ENCODE measurements at places on chromosomes 6 and 20.

DNA sequence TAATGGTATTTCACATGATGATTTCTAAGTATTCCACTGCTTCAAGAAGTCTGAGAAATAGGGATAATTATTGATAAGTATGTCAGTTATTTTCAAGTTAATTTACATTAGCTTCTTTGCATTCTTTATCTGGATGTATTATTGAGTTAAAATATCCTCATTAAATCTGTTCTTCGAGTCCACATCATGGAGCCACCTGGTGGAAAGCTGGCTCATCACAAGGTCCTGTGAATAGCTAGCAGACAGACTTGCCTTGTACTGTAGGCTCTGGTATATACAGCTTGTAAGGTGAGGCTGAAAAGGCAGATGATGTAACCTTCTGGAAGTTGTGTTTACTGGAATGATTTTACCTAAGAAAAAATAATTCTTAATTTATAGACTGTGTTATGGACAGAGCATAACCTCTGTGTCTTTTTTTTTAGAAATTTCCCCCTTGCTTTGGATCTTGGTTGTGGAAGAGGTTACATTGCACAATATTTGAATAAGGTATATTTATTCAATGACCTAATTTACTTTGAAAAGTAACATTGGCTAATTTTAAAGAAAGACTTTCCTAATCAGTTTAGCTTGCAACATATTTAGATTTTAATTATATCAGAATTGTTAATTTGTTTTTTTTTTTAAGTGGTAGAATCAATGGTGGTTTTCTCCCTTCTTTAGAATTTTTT lies 3.5 kb downstream of the NDUFAF5 start:
- peak; percentile 31 for DNase-seq

DNA sequence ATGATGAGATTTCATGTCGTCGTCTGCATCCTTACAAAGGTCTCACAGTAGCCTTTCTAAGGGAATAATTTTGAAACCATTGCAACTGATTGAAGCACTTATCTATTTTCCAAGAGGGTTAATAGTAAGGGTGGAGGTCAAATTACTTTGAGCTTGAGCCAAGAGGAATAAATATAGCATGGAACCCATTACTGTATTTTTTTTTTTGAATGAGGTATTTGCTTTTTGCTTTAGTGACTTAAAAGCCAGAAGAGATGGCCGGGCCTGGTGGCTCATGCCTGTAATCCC lies 78.3 kb downstream of the SCAND1 start:
- no peak for DNase-seq

DNA sequence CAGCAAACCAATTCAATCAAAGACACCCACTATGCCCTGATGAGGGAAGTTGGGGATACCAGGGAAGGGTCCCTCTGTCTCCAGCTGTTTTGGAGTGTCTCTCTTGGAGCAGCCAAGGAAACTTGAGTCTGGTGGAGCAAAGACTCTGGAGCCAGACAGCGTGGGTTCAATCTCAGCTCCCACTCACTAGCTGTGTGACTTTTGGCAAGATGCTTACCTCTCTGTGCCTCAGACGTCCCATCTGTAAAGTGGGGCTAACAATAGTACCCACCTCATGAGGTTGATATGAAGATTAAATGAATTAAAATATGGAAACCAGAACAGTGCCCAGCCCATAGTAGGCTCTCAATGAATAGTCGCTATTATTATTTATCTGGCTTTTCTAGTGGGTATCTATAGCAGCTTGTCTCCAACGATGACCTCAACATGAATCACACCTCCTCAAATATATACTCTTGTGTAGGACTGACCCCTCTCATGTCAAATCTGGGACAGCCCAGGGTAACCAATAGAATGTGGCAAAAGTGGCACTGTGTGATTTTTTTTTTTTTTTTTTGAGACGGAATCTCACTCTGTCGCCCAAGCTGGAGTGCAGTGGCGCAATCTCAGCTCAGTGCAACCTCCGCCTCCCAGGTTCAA lies 99.2 kb upstream of the FOXP4 start:
- no peak for DNase-seq

- DNase-seq, result no peak
These were observed 163.2 kb upstream of the RIN2 start for GRCh38 chr20:19594896-19595295.

GRCh38 chr6:121851056-121851455 lies 415.6 kb downstream of the GJA1 start:
- no peak for DNase-seq
